Peyer's patch (tissue), 4 donors: ENCODE measurements at places on chromosomes 12 and 14.

DNA sequence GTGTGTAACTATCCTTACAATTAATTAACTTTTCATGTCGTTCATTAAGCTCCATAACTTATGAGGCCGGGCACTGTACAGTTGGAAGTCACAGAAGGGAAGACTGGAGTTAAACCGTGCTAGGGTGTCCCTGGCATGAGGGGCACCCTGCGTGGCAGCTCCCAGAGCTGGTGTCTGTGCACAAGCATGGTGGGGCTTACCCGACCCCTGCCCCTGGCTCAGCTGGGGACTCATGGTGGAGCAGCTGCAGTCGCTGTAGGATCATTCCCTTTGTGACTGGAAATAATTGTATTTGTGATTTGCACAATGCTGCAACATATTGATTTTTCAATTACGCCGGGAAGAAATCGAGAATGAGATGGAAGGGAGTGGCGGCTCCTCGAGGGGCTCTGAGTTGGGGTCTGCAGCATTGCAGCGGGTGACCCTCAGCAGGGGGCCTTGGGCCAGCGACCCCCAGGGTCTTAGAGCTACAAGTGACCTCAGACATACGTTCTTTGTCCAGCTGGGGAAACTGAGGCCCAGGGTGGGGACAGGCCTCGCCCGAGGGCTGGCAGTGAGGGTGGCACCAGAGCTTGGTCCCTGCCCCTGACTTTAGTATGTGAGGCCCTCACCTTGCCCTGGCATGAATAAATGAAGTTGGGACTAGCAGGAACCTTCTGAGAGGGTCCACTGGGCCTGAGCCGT, 125.4 kb downstream of the KIF26A start:
- no peak for DNase-seq
- H3K4me3 ChIP-seq: no peak overlapping the region
- no peaks in the 10 kb centered on the region for H3K27me3 ChIP-seq
- H3K4me1 ChIP-seq: no peaks in the 10 kb centered on the region

DNA sequence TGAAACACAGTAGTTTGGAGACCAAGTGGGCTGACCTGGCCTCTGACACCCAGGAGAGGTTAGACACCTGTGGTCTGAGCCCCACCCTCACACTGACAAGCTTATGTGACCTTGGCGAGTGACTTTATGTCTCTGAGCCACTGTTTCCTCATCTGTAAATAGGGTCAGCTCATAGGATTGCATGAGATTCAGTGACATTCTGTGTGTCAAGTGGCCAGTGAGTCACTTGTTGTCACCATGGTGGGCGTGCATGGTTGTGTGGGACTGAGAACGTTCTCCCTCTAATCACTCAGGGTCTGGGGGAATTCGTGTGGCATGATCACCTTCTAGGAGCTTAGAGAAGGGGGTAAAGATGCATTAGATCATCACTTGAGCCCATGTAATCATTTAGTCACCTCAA, 146.4 kb downstream of the PHETA1 start:
- H3K27ac ChIP-seq: no peak overlapping the region
- no peak overlapping the region for H3K4me3 ChIP-seq
- no peak for DNase-seq
- H3K27me3 ChIP-seq: no peaks in the 10 kb centered on the region
- H3K36me3 ChIP-seq: no peaks in the 10 kb centered on the region
- H3K4me1 ChIP-seq: no peaks in the 10 kb centered on the region

GRCh38 chr14:101209594-101209993, 306.1 kb upstream of the RTL1 start:
- H3K4me3 ChIP-seq: no peak overlapping the region
- no peak for DNase-seq
- no peak overlapping the region for H3K27ac ChIP-seq

DNA sequence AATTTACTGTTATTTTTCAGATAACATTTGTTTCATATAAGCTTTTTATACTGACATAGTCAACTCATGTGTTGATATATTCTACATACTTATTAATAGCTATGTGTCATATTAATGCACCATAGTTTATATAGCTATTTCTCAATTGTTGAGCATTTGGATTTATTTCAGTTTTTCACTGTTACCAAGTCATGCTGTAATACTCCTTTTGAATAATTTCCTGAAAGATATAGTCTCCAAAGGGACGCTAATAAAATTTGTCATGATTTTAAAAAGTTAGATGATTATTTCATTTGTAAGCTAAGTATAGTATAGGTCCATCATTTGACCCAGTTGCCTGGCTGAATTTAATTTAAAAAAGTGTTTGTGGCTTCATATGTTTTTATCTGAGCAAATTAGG, 47.8 kb downstream of the ATL1 start:
- no peaks in the 10 kb centered on the region for H3K36me3 ChIP-seq
- H3K27me3 ChIP-seq: no peaks in the 10 kb centered on the region
- no peak overlapping the region for H3K4me3 ChIP-seq
- H3K27ac ChIP-seq: no peak overlapping the region
- H3K4me1 ChIP-seq: no peaks in the 10 kb centered on the region

- no peak overlapping the region for H3K4me3 ChIP-seq
- no peaks in the 10 kb centered on the region for H3K27me3 ChIP-seq
- no peak overlapping the region for H3K27ac ChIP-seq
- H3K36me3 ChIP-seq: no peaks in the 10 kb centered on the region
- H3K4me1 ChIP-seq: no peaks in the 10 kb centered on the region
- DNase-seq: no peak
Observed at GRCh38 chr14:98417001-98417400, 855.0 kb downstream of the BCL11B start.

- no peak overlapping the region for H3K4me3 ChIP-seq
- no peaks in the 10 kb centered on the region for H3K4me1 ChIP-seq
- no peak overlapping the region for H3K27ac ChIP-seq
- no peaks in the 10 kb centered on the region for H3K27me3 ChIP-seq
Observed at GRCh38 chr12:50477241-50477832, 27.4 kb upstream of the DIP2B start.

DNA sequence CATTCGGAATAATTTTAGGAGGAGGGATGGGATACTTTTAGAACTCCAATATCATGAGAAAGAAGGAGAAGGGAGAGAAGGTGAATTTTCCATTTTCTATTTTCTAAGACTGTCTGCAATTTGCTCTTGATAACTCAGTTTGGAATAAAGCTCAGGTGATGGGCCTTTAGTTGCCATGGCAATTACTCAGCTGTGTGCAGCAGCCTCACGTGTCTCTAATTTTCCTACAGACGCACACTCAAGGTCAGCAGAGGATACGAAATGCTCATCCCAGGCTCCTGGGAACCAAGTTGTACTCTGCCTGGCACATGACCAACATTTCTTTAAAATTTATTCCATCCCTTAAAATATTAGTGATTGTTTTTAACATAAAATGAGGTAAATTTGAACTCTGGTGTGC, 76.7 kb downstream of the TTC8 start:
- no peaks in the 10 kb centered on the region for H3K36me3 ChIP-seq
- H3K27me3 ChIP-seq: no peaks in the 10 kb centered on the region
- no peak for DNase-seq
- H3K4me1 ChIP-seq: no peaks in the 10 kb centered on the region
- no peak overlapping the region for H3K4me3 ChIP-seq

DNA sequence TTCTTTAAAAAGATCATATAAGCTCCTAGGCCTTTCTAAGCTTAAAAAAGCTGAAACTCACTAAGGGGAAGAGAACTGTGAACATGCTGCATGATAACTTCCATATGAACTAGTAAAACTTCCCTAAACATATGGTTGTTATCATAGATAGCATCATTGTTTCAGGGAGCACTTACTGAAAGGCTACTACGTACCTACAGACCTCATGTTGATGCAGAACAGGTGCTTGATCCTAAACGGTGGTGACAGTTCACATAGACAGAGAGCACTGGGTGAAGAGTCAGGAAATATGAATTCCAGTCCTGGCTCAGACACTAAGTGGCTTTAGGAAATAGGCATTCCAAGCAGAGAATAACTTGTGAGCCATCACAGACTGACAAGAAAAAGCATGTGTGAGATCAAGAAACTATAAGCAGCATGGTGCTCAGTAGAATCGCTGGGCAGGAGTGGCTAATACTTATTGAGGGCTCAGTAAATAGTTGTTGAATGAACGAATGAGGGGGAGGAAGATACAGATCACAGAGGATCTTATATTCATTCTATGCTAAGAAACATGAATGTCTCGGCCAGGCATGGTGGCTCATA, 78.4 kb upstream of the NUDT4 start:
- no peak overlapping the region for H3K27ac ChIP-seq
- H3K27me3 ChIP-seq: no peaks in the 10 kb centered on the region
- H3K36me3 ChIP-seq: no peaks in the 10 kb centered on the region
- no peaks in the 10 kb centered on the region for H3K4me1 ChIP-seq

DNA sequence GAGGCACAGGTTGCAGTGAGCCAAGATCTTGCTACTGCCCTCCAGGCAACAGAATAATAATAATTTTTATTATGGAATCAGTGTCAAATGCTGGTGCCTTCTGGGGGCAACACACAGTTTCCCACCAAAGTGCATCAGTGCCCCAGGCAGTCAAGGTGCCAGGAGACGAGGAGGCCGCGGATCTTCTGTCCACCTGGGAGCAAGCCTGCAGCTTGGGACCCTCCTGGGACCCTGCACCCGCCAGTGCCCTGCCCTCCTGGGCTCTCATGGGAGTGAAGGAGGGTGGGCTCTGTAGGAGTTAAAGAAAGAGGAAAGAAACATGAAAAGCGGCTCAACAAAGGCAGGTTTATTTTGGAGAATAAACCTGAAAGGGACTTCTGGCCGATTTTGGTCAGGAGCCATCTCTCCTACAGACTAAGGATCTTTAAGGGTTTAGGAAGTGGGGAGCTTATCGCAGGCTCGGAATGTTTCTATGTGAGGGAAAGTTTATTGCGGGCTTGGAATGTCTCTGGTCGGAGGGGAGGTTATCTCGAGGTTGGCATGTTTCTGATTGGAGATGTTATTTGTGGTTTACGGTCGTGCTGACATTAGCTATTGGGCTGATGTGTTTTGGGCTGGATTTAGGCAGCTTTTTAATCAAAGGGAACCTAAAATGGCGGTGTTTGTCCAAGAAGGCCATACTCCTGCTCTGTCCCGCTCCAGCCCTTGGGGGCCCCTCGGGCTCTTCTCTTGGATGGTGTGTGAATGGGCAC, 1.1 kb upstream of the ASPG start:
- no peak overlapping the region for H3K4me3 ChIP-seq
- H3K4me1 ChIP-seq: peaks cover 20% of the 10 kb centered on the region
- H3K27me3 ChIP-seq: no peaks in the 10 kb centered on the region
- peak overlapping the region; percentile 10 for H3K27ac ChIP-seq
- H3K36me3 ChIP-seq: no peaks in the 10 kb centered on the region
- no peak for DNase-seq

DNA sequence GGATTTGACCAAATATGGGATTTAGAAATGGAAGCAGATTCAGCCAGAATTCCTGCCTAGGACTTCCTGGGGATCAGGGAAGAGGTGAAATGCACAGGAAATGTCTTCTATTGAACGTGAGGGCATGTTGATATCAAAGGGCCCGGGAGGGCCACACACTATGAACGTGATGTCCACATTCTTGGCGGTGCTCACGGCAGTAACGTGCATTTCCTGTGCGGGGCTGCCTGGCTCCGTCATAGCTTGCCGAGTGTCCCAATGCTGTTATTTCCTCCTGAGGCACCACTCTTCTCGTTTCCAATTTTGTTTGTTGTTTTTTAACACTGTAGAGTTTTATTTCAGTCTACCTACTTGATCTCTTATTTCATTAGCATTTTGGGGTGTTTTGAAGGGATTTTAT, 67.3 kb downstream of the ZNF664 start:
- DNase-seq: no peak
- H3K4me3 ChIP-seq: no peak overlapping the region
- H3K4me1 ChIP-seq: no peaks in the 10 kb centered on the region
- H3K27ac ChIP-seq: no peak overlapping the region
- H3K36me3 ChIP-seq: no peaks in the 10 kb centered on the region

DNA sequence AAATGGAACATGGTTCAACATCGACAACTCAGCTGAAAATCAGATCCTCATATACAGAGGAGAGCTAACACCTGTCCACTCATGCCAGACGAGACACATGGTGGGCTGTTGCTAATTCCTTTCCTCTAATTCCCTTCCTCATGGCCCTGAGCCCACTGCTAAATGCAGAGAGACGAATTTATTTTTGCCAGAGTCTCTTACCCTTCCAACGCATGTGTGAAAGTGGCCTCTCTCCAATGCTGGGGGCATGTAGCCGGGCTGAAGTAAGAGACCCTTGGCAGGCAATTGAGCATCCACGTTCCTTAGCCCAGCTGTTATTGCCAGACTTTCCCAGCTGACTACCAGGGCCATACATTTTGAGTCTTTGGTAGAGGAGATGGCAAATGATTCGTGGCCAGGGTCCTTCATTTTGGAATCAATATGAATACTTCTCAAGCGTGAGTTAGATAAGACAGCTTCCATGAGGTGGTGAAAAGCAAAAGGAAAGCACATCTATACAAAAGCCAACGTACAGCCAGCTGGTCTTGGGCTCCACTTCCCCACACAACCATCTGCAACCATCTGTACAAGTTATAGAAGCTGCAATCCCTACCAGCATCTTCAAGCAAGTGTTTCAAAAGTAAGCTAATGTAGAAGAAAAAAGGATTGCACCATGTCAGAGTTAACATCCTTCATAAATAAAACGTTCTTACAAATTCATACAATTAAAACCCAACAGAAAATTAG, 28.6 kb downstream of the CORO1C start:
- no peaks in the 10 kb centered on the region for H3K36me3 ChIP-seq
- H3K27me3 ChIP-seq: no peaks in the 10 kb centered on the region
- H3K4me1 ChIP-seq: peaks cover 6% of the 10 kb centered on the region
- H3K4me3 ChIP-seq: no peak overlapping the region

- no peaks in the 10 kb centered on the region for H3K36me3 ChIP-seq
- no peak for DNase-seq
- H3K4me3 ChIP-seq: no peak overlapping the region
- H3K27me3 ChIP-seq: no peaks in the 10 kb centered on the region
- no peaks in the 10 kb centered on the region for H3K4me1 ChIP-seq
- H3K27ac ChIP-seq: no peak overlapping the region
Observed at GRCh38 chr14:30484201-30484600, 74.8 kb upstream of the G2E3 start.

DNA sequence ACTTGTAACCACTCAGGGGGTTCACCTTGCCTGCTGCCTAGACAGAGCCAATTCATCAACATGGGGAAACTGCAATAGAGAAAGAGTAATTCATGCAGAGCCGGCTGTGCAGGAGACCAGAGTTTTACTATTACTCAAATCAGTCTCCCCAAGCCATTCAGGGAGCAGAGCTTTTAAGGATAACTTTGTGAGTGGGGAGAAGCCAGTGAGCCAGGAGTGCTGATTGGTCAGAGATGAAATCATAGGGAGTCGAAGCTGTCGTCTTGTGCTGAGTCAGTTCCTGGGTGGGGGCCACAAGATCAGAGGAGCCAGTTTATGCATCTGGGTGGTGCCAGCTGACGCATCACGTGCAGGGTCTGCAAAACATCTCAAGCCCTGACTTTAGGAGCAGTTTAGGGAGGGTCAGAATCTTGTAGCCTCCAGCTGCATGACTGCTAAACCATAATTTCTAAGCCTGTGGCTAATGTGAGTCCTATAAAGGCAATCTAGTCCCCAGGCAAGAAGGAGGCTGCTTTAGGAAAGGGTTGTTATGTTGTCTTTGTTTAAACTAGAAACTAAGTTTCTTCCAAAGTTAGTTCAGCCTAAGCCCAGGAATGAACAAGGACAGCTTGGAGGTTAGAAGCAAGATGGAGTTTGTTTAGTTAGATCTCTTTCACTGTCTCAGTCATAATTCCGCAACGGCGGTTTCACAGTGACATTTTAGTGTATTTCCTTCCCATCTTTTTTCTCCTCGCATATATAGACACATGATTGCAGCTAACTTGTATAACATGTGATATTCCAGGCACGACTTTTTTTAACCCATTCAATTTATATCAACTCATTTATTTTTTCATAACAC, 68.9 kb upstream of the NCOR2 start:
- no peaks in the 10 kb centered on the region for H3K27me3 ChIP-seq
- no peaks in the 10 kb centered on the region for H3K4me1 ChIP-seq
- H3K36me3 ChIP-seq: no peaks in the 10 kb centered on the region
- H3K4me3 ChIP-seq: no peak overlapping the region
- H3K27ac ChIP-seq: no peak overlapping the region
- peak; percentile 84 for DNase-seq
